ENCODE measurements at places on chromosomes 11 and 22.

DNA sequence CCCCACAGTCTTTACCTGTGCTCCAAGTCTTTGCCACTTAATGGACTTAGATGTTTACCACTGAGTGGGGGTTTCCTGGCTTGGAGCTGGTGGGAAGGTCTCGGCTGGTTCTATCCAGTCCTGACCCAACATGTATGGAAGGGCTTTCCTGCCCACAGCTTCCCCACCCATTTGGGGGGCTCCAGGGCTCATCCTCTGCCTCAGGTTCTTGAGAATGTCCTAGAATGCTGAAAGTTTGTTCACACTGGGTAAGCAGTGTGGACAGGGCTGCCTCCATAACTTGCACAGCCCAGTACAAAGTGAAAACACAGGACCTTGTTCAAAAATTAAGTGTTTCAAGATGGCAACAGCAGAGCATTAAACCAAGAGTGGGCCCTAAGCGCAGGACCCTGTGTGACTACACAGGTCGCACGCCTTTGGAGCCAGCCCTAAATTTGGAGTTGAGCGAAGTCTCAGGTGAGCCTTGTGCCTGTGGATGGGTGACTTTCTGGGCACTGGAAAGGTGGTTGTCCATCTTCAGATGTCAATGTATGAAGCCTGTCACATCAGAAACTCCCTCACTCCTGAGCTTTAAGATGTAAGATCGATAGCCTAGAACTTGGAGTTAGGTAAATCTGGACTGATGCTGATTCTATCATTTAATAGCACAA is 72.7 kb upstream of the NARS2 start:
- no peak for DNase-seq

DNA sequence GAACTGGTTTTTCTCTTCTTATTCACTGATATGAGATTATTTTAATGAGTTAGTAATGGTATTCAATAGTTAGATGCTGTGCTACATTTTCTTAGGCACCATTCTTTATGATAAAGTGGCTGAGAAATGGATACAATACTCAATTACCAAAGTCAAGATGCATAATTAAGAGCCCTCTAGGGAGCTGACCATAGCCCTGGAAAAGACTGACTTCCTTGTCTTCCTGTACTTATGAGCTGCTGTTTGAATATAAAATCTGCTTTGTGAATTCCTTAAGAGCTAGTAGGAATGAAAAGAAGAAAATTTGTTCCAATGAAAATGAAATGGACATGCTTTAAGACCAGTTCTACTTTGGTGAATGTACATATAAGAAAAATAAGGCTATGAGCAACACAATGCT is 452.3 kb downstream of the KCNA4 start:
- DNase-seq = peak; percentile 5

DNA sequence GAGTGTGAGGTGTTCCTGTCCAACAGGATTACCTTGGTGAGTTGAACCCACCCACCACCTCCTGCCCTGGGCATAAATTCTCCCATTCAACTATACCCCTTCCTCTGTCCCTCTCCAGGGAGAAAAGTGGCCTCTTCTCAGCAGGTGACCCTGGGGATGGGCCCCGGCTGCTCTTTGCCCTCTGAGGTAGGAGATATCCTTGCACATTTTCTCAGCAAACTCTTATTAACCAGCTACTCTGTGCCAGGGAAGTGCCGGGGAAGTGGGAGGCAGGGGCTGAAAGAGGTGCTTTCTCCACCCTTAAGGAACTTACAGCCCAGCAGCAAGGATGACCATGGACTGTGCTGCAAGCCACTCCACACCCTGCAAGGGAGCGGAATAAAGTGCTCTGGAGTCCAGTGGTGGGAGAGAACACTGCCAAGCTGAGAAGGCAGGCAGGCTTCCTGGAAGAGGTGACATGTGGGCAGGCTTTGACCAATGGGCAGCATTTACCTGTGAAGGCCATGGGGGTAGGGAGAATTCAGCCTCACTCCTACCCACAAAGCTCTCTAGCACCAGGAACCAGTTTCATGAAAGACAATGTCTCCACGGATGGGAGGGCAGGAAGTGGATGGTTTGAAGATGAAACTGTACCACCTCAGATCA is 21.9 kb upstream of the OAF start:
- DNase-seq = no peak

DNA sequence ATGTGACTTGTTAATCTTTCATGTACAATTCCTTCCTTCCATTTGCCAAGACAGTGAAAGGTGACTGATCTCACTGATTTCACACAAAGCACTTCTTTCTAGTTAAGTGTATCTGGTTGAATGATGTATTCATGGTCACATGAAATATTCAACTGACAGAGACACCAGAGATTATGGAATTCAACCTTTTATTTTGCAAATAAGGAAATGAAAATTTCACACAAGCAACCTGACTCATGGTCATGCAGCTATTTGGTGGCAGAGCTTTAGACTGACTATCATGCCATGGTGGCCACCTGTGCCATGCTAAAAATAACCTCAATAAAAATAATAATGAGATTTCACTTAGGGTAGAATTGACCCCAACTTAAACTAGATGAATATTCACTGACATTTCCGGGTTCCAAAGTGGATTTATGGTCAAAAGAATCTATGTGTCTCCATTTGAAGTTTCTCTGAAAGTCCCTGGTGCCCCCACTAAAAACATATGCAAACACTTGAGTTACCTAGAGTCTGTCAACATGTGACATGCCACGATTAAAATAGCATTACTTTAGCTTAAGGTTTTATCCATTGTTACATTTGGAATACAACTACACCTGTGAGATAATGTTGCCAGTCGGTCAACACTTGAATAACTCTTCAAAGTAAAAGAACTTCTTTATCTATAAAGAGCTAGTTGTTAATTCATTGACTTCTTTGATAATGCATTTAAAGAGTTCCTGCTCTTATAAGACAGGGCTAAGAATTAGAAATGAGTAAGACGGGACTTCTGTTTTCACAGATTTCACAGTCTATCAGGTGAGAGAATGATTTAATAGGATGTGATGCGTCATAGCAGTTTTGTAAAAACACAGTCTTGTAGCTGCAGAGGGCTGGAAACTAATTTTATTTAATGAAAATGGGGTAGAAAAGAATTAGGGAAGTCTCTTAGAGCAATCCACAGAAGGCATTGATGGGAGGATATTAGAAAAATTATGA is 94.6 kb upstream of the OR9G4 start:
- no peak for DNase-seq

- DNase-seq = no peak
Measured at GRCh38 chr11:120540744-120541465, 29.4 kb downstream of the GRIK4 start.

DNA sequence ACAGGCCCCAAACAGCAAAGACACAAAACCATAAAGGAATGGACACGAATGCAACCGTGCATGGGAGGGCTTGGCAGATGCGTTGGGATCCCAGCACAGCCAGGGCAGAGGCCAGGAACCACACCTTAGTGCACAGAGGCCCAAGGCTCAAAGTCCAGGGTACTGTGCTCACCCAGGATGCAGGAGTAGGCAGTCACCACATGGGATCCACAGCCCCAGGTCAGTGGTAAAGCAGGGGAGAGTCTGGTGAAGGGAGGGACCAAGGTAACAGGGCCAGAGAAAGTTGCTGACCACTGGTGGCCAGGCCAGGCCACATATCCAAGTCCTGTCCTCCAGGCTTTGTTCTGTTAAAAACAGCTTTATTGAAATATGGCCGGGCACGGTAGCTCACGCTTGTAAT is 6.5 kb upstream of the CERK start:
- DNase-seq = no peak

DNA sequence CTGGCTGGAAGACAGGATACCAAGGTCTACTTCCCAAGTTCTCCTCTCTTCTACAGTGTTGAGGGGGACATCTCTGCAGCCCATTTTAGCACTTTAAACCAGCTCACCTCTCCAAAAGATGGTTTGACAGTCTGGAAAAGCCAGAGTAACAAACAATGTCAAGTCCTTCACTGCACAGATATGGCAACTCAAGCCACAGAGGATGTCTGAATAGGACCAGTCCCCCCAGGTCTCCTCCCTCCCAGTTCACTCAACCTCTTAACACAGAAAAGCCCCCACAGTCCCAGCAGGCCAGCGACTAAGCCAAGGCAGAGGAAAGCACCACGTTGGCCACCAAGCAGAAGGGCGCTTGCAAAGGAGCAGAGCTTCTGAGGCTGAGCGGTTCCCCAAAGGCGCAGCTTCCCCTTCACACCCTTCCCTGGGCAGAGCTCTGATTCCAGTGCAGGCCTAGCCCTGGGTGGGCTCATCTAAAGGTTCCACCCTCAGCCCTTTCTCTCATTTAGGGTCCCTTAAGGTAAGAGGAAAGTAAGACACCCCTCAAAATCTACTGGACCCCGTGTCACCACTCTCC is 62.7 kb downstream of the PAK1 start:
- DNase-seq = no peak

DNA sequence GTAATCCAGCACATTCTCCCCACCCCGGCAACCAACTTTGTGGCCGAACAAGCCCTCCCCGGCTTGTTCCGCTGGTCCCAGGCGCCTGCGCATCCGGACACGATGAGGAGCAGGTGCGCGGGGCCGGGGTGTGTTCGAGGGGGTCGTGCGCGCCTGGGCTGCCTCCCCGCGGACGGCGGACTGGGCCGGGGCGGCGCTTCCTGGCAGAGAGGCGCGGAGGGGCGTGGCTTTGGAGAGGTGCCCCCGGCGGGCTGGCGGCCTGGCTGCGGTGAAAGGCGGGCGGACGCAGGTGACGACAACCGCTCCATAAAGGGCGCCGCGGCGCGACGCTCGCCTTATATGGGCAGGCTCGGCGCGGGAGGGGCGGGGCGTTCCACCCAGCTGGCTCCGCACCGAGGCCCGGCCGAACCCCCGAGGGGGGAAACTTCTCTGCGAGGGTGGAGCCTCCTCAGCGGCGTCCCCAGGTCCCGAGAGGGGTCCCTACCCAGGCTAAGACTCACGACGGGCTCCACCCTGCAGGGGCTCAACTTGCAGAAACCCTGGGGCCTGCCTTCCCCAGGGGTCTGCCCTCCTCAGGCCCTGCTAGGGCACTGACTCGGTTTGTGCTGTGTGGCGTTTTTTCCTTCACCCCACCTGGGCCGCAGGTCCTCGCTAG is 26.4 kb downstream of the TXN2 start:
- peak; percentile 77 for DNase-seq

DNA sequence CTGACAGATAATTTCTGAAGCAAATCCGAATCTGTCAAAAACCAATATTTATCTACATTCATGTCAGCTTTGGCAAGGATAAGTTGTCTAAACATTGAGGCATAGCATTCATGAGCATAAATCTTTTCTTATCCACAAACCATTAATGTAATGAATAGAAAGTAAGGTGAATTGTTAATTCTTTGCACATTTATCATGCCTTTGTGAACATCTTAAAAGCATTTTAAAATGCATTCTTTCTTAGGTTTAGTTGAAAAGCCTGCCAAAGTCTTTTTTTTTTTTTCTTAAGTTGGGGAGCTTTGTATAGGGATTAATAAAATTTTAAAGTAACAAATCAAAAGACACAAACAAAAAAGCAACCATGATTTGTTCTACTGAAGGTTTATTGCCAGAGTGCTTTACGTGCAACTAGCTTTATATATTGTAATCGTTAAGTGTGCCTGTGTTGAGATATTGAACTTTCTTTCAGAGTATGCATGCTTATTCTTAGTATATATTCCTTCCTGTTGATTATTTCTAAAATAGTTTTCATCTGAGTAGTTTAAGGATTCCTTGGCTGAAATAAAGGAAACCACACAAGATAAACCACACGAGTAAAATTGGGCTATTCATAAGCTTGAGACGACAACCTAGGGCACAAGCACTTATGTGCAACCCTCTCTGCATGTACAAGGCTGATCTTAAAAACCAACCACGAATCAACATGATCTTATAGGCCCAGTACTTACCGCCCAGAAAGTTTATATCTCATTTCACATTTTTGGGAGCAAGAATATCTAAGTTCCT is 1110.9 kb upstream of the CNTN5 start:
- DNase-seq = no peak

- no peak for DNase-seq
Measured at GRCh38 chr11:73359341-73359740, 16.9 kb upstream of the RELT start.

All from NCI-H524 treated with DMSO at 0.1 percent for 48 hours (cell line).